ENCODE measurements at places on chromosomes 7 and 10.
A peak's percentile ranks its signal among the peaks of the same experiment; 100 is the strongest.

GRCh38 chr7:28096713-28097112 lies 83.9 kb downstream of the JAZF1 start:
- peak; percentile 60 for DNase-seq

- DNase-seq = no peak
Measured at GRCh38 chr7:95863-96260, 96.5 kb upstream of the FAM20C start.

DNA sequence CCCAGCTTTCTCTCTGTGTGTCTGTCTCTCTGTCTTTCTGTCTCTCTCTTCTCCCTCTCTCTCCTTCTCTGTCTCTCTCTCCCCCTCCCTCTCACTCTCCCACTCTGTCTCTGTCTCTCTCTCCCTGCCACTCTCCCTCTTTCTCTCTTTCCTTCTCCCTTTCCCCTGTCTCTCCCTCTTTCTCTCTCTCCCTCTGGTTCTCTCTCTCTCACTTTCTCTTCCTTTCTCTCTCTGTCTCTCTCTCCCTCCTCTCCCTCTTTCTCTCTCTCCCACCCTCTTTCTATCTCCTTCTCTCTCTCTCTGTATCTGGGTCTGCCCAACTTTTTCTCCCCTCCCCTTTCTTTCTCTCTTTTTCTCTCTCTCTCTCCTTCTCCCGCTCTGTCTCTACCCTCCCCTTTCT lies 36.5 kb downstream of the SEC61G start:
- no peak for DNase-seq

DNA sequence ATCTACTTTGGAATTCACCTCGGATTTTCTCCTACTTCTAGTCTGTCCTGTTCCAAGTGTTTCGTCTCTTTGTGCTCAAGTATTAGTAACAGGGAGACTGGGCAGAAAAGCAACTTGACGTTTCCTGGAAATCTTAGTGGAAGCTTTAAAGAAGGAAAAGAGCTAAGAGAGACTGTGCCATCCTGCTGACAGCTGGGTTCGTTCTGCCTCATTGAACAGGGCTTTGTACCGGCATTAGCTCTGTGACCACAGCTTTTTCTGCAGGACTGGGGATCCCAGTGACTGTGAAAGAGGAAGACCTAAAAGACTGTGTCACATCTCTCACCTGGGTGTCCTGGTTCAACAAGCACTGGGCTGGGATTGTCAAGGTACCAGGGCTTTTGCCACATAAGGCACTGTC lies 70.8 kb upstream of the CDCA7L start:
- DNase-seq = no peak

DNA sequence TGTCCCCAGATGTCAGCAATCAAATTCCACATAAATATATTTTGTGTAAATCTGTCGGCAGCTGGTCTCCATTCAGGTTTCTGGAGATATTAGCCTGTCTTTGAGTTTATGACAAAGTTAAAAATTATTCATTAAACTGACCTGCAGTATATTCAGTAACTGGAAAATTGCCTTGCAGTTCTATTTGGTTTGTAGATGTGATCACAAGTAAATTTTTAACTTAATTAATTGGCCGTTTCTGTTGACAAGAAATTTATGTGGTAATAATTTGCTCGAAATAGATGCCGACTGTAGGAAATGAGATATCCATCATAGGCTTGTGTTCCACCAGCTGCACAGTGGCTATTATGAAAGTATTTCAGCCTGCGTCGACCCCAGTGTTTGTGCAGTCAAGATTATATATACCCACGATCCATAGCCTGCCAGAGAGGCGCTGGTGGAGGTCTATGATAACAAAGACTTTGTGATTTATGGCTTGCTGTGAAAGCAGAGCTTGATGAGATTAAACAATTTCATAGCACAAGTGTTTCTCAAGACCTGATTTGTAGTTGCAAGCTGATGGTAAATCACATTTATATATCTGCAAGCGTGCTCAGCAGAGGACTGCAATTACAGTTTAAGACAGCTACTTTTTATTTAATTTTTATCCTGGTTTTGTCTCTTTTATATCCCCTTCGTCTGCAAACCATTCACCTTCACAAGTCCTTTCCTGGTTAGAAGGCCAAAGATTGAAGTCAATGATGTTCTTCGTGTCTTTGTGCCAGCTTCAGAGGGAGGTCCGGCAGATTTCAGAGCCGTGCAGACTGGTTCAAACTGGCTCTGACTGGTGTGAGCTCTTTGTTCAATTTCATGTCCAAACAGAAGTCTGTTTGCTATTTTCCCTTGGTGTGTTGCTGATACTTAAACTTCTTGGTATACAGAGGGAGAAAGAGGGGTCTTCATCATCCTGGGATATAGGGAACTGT lies 850.9 kb downstream of the LRMDA start:
- no peak for DNase-seq

DNA sequence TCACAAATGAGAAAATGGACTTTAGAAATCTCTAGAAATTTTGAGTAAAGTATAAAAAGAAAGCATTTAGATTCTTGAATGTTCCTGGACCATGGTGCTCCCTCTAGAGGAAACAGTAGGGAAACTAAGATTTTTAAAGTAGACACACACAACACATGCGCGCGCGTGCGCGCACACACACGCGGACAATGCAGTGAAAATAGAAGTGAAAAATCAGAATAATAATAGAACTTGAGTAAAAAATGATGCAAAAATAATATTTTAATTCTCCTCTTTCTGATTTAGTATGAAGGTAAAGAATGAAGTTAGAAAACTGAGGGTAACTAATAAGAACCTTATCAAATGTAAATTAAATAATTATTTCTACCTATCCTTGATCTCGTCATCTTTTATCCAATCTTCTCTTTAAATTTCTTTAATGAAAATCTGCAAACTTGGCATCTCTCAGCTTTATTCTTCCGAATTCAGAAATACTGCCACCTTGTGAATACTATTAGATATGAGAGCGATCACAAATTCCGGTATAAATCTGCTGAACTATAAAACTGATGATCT lies 117.0 kb upstream of the AMPH start:
- DNase-seq = no peak

GRCh38 chr10:49187044-49187484 lies 1.1 kb downstream of the TMEM273 start:
- no peak for DNase-seq

- DNase-seq = peak; percentile 16
Measured at GRCh38 chr10:88582806-88583583, at the start of gene RNLS. Gene RNLS (minus strand): TSS chr10:88583318.

- no peak for DNase-seq
Measured at GRCh38 chr7:23026164-23026563, 12.2 kb upstream of the HYCC1 start.

DNA sequence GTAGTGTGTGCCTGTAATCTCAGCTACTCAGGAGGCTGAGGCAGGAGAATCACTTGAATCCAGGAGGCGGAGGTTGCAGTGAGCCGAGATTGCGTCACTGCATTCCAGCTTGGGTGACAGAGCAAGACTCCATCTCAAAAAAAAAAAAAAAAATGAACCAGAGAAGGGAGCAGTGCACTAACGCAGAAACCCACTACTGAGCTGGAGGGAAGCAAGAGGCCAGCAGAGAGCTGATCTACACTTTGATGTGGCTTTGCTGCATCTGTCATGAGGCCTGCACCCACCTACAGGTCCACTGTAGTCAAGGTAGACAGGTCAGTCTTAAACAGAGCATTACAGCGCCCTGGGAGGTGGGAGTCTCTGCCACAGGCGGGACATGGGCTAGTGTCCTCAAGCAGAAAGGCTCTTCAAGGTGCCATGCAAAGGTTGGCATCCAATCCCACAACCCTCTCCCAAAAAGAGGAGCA lies 30.0 kb downstream of the MAT1A start:
- DNase-seq = no peak

- DNase-seq = no peak
Measured at GRCh38 chr7:85324145-85324799, 137.4 kb upstream of the SEMA3D start.

DNA sequence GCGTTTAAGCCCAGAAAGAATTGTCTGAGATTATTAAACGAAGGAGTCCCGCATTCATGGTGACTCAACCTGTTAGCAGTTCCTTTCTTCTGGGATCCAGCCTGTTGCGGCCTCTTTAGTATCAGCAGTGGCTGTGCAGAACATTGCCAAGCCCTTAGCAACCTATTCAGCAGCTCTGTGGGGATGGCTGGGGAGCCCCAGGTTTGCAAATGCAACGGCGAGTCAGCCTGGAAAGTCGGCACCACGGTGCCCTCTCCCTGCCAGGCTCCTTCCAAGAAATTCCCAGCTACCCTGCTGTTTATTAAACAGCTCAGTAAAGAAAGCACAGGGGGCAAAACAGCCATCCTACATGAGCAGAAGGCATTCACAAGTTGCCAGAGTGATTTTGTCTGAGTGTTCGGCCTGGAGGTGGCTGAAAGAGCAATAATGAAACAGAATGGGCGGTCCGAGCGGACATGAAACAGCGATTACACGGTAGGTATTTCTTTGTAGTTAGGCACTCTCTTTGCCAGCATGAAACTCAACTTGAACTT lies 198.3 kb downstream of the BAMBI start:
- DNase-seq = no peak

DNA sequence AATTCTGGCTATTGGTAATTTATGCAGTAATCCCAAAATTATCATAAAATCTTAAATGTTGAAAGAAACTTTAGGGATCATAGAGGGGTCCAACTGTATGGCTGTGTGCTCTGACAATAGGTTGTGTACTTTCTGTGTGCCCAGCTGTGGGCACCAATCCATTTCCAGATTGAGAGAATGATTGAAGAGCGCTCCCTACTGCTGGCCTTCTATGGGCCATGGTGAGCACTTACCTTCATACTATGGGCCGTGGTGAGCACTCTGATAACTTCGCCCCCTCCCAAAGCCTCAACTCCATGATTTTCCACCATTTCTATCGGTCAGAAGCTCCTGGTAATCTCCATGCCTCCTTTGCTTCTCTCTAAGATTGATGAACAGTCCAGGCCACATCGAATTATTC lies 118.6 kb downstream of the STRA8 start:
- DNase-seq = no peak

GRCh38 chr7:157090485-157091165 lies 48.1 kb upstream of the UBE3C start:
- DNase-seq = no peak

DNA sequence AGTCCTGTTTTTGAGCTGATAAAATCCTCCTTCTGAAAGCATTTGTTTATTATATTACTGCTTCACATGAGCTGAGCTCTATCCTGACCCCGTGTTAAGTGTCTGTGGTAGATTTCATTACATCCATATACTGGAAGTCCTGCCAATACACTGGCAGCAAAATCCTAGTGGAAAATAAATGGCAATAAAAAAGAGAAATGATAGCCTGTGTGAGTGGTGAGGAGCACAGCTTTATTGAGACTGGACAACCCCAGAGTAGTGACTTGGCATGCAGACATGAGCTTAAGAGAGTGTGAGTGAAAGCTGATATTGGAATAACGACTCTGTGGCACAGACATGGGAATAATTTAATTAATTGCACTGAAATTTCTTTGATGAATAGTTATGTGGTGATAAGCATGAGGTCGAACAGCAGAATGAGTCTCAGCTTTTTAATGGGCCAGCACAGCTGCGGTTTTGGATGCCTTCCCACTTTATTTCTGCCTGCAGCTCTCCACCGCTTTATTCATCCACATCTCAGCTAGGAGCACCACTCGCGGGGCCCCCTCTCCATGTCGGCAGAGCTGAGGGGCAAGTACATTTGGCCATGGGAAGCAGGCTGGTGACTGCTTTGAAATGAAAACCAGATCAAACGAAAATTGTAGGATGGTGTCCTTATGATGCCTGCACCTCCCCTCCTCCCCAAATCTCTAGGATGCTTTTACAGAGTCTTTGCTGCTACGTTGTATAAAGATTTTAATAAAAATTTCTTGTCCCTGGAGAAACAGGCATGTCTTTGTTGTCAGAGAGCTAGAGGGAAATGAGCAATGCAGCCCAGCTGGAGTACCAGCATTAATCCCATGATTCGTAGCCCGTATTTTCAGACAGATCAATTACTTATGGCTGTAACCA lies 494.3 kb downstream of the AUTS2 start:
- no peak for DNase-seq

DNA sequence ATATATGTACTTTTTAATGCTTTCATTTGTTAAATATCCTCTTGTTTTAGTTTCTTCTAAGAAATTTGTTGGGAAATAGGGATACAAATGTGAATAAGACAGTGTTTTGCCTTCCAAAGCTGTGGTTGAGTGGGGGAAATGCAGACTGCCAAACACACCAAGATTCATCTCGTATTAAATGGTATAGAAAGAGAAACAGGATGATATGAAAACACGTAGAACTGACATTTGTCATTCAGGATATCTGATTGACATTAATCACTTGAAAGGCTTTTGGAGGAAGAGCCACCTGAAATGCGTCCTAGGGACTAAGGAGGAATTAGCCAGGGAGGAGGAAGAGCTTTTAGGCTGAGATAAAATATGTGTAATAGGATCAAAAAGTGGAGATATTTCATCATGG lies 287.4 kb upstream of the SEMA3C start:
- DNase-seq = no peak

- DNase-seq = no peak
Measured at GRCh38 chr10:16280595-16280994, 156.2 kb upstream of the PTER start.

DNA sequence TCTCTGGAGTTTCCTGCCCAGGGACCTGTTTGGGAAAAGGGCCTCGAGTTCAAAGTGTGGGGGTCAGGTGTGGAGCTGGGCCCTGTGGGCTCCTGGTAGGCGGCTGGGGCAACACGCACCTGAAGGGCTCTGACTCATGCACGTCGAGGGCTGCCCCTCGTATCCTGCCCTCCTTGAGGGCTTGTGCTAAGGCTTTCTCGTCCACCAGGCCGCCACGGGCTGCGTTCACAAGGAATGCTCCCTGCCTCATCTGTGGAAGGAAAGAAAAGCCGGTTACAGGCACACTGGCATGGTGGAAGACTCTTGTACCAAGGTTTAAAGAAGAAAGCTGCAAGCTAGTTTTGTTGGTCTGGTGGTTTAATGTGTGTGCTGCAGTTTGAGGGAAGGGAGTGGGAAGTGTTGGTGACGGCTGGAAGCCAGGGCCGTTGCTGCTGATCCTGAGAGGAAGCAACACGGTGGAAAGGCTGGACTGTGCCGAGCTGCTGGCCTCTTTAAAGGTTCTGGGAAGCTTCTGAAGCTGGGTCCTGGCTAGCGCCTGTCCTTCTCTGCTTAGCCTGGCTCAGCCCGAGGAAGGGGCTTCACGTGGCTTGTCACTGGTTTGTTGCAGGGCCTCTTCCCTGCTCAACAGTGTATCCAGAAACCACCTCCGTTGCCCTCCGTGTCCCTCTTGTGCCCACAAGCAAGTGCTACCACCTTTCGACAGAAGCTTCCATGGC lies 52.0 kb downstream of the ZRANB1 start:
- no peak for DNase-seq
